Thoracic aorta (tissue), 2 donors: ENCODE measurements at places on chromosomes 3 and 15. TPM values are rescaled to one million over a fixed set of nuclear protein-coding genes. Genes with fewer than 3 reads are reported as not detected.

- no peak for DNase-seq
Measured at GRCh38 chr15:39359771-39360170, 221.1 kb upstream of the THBS1 start.

GRCh38 chr15:90336705-90337141 lies 15.4 kb upstream of the ZNF774 start:
- no peak for DNase-seq

- no peak for DNase-seq
Measured at GRCh38 chr3:184953401-184953800, 141.4 kb downstream of the VPS8 start.

- no peak for DNase-seq
Measured at GRCh38 chr3:119695480-119695879, 7.3 kb upstream of the CFAP91 start.

GRCh38 chr3:33980252-33980651 lies 181.8 kb downstream of the PDCD6IP start:
- no peak for DNase-seq

GRCh38 chr3:193782276-193782647 lies 189.3 kb downstream of the OPA1 start:
- DNase-seq: no peak

GRCh38 chr3:149638228-149639092 lies 19.4 kb downstream of the WWTR1 start:
- no peak for DNase-seq

DNA sequence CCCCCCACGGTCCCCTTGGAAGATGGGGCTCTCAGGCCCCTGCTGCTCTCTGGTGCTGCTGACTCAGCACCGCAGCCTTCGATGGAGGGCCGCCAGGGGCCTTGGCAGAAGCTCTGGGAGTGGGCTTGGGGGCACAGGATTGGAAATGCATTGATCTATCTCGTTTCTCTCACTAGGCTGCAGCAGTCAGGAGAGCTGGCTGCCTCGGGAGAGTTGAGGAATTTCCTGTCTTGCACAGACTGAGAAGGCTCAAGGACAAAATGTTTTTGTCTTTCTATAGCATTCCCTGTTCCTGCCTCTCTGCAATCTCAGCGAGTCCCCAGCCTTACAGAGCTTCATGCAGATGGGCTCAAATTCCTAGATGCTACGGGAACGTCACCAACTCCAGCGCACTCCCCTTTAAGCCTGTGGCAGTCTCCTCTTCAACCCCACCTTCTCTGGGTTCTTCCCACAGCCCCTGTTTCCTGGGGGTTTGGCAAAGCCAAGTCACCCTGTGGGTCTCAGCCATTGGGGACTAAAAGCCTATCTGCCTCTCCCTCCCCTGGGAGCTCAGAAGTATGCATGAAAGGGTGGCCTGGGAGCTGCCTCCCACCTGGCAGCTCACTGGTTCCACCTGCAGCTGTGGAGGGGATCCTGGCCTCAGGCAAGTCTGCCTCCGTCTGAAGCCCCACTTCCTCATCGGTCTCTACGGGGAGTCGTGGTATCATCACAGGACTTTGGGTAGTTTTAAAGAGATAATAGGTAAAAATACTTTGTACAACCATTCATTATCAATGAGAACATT lies 127.4 kb upstream of the HACD2 start:
- no peak for DNase-seq

DNA sequence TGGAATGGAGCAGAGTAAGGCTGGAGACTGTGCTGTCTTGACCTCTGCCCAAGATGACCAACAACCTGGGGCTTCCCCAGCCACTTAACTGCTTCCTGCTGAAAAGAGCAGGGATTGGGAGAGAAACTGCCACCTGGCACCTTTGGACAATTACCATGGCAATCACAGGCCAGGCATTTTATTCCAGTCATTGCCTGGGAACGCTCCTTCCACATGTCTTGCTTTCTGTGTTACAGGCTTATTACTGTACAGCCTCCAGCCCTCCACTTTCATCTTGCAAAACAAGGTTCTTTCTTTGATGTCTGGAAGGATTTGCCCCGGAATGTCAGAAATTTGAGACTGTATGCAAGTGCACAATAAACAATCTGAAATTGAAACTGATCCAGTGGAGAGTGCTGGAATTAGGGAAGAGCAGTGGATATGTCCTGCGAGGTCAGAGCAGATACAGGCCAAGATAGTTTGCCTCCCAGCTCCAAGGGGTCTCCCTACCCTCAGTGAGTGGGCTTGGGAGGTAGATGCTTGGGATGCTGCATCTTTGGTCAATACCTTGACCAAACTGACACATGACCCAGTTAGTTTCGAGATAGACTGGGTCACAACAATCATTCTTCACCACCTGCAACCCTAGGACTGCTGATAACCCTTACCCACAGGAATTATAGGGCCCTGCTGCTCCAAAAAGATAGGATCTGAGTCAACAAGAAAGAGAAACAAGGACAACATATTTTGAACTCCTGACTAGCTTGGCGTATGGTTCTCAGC lies 2.7 kb downstream of the PPP1R14D start:
- no peak for DNase-seq

- DNase-seq: no peak
Measured at GRCh38 chr3:24096695-24097290, 151.7 kb downstream of the NR1D2 start.

- DNase-seq: no peak
Measured at GRCh38 chr3:138578141-138578540, 15.9 kb downstream of the CEP70 start.

GRCh38 chr3:184334470-184335158 lies 2.8 kb upstream of the FAM131A start:
- no peak for DNase-seq

DNA sequence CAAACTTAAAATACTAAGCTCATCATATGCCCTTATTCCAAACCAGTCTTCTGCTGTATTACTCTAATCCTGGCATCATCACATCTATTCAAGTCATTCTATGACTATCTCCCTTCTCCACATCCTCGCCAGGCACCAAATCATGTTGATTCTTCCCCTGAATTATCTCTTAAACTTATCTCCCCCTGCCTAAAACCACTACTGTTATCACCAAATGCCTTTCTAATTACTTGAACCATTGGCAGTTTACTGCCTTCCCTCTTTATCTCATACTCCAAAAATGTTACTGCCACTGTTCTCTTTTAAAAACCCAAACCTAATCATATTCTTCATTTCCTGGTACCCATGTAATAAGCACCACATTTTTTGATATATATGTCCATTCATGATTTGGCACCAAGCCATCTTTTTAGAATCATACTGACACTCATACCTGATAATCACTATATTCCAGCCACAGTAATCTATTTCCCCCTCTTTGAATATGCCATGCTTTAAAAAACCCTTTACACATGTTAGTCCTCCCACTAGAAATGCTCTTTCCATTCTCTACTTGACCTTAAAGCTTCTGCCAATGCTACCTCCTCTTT lies 126.8 kb downstream of the PEAK1 start:
- no peak for DNase-seq

GRCh38 chr3:73504239-73504638 lies 120.5 kb downstream of the PDZRN3 start:
- DNase-seq: no peak

GRCh38 chr3:39062180-39062579 lies 10.4 kb downstream of the WDR48 start:
- no peak for DNase-seq

GRCh38 chr3:331881-332280 lies 135.3 kb downstream of the CHL1 start:
- no peak for DNase-seq

- no peak for DNase-seq
Measured at GRCh38 chr3:160225176-160226025, at the start of gene C3orf80. TSS of gene C3orf80 (plus strand) at chr3:160225422. CDS start at chr3:160225636, 214 bp downstream.

DNA sequence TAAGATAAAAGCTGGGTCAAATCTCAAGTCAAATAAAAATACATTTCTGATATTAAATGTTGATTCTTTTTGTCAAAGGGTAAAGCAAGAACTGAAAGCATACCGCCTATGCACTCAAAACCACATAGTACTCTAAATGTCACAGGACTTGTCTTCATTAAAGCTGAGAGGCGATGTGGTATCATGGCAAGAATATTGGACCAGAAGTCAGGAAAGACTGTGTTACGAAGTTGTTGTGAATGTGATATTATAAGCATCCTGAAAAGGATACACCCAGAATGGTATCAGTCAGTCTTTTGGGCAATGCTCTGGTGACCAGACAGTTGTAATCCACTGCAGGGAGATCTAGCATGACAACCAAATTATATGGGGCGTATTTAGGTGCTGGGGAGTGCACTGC lies 33.8 kb downstream of the TIGIT start:
- no peak for DNase-seq

DNA sequence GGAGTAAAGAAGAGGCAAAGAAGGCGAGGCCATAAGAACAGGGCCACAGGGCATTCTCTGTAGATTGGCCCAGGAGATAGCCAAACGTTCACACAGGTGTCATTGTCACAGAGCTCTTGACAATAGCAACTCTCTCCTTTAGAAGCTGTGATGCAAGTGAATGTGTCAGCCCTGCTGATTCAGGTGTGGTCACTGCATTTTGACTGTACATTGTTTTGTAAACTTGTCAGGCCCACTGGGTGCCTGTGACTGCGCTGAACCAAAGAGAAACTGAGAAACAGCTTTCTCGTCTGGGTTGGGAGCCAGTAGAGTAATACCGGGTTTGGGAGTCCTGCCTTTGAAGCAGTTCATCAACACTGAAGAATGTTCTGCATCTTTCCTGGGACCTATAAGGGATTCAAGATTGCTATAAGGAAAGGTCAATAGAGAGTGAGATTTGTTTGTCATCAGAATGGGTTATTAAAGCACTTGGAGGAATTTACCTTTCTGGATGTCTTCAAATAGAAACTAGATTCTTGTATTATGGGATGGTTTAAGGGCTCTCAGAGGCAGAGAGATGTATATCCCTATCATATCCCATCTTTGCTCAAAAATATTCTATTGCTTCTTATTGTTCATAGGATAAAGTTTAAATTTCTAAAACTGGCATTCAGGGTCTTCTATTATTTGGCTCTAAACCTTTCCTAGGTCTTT lies 45.4 kb downstream of the TMEM45A start:
- DNase-seq: no peak

- no peak for DNase-seq
Measured at GRCh38 chr15:101092156-101092866, 159.5 kb downstream of the CHSY1 start.

DNA sequence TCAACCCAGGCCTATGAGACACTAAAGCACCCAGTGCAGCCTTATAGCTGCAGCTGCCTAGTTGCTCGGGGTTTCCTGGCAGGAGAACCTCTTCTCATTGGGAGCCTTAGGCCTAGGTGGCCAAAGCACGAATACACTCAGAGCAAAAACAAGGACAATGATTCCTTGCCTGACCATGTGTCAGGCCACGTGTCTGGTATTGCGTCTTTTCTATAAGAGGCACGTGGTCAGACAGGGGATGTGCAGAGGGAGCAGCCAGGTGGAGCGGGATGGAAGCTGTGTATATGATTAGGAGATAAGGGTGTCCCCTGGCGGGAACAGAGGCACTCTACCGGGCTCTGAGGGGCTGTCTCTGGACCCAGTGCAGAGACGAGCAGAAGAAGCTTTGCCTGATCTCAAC lies 26.4 kb downstream of the SLC22A14 start:
- DNase-seq: no peak

DNA sequence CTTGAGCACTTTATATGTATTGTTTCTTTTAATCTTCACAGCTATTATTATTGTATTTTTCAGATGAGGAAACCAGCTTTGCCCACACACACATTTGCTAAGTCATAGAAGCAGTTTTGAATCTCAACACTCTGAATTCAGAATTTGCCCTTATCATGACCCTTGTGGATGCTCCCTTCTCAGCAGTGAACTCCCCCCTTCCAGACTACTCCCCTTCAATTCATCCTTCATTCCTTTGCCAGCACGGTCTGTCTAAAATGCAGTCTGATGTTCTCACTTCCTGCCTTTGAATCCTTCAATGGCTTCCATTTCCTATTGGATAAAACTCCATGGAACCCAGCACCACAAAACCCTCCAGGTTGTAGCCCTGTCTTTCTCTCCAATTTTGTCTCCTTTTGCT lies 52.5 kb upstream of the TSC22D2 start:
- DNase-seq: no peak

DNA sequence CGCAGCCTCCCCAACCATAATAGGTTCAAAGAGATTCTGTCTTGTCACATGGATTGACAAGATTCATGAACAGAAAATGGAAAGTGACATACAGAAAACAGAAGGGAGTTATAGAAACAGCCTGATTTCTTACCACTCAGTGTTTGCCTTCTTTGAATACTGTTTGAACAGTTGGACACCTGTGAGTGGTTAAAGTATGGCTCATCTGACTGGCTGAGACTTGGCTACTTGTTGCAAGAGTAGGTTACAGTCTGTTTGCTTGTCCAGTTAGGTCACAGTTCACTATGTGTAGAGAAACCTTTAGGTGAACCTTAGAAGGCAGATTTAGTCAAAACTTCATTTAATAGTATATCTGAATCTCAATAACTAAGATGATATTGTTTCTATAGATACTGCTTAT lies 1003.9 kb upstream of the EPHA6 start:
- no peak for DNase-seq

GRCh38 chr3:71680603-71681002 lies 44.6 kb downstream of the EIF4E3 start:
- no peak for DNase-seq

- no peak for DNase-seq
Measured at GRCh38 chr3:61043156-61043555, 208.1 kb downstream of the FHIT start.

GRCh38 chr3:144162042-144162441 lies 190.4 kb downstream of the DIPK2A start:
- no peak for DNase-seq

DNA sequence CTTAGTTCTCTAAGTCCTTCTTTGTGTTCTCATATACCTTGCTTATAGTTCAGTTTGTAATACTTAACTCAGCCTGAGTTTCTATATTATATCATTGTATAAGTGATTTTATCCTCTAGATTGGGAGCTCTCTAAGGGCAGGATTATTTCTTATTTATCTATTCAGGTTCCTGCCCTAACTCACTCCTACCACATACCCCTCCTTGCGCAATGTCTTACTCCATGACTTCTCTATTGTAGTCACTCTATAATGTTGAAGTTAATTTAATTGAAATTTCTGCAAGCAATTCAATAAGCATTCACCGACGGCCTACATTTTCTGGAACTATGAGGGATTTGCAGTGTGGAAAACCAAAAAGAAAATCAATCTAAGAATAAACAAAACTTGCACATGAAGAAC lies 3.6 kb upstream of the OR5K4 start:
- DNase-seq: no peak

DNA sequence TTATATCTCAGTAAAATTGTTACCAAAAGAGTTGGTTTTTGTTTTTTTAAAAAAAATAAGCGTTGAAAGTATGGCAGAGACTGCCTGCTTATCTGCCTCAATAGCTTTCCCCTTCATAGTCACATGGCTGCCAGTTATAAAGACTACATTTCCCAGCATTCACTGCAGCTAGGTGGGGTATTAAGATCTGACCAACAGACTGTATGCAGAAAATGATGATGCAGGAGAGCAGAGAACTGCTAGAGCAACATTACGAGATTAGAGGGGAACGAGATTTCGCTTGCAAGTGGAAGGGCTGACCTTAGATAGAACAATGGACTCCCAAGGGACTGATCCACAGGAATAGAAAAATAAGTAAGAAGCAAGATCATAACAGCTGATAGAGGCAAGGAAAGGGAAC lies 14.3 kb downstream of the RHOA start:
- no peak for DNase-seq

The SST gene
- not detected for total RNA-seq

The CFAP44 gene
- 9.9 TPM for total RNA-seq

The SQOR gene
- total RNA-seq: 65.1 TPM

The ZNF620 gene
- total RNA-seq: 3.1 TPM

The TMEM108 gene
- total RNA-seq: 0.41 TPM

The SLC22A13 gene
- 0.99 TPM for total RNA-seq

The CCR9 gene
- not detected for total RNA-seq

The CPN2 gene
- total RNA-seq: not detected

The AP2M1 gene
- 194 TPM for total RNA-seq

The STRIT1 gene
- not detected for total RNA-seq
